ENCODE measurements at places on chromosomes 7 and 10.

GRCh38 chr10:92064506-92064905 is 140.9 kb downstream of the BTAF1 start:
- no peak for DNase-seq

DNA sequence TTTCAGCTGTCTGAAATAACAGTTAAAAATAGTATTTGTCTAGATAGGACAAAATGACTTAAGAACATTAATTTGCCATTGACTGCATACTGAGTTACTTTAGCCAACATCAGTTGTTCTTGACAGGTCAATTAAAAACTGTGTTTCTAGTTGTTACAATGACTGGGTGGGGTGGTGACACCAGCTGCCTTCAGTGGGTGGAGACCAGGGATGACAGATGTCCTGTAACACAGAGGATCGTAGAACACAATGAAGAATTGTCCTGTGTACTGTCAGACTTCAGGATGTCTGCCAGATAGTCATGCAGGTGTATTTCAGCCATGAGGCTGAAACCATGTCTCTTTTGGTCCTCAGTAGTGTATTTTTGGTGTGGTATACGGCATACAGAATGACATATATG is 24.4 kb downstream of the TRUB1 start:
- no peak for DNase-seq

DNA sequence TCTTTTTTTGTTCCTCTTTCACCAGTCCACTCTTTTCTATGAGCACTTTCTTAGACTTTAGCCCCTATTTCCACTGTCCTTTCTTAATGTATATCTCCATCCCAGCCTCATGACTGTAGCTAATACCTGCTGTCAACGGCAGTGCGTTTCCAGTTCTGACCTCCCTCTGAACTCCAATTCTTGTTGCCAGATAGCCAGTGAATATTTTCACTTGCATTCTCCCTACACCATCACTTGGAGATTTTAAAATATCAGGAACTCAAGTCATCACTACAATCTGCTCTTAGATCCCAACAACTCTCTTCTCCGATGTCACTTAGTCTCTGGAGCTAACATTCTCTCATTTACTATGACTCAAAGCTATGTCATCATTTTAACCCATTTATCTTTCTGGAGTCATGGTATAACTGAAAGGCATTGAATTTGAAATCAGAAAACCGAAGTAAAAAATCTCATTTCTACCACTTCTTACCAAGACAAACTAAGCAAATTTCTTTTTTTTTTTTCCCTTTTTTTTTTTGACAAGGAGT is 5.1 kb upstream of the SLC16A12 start:
- no peak for DNase-seq

DNA sequence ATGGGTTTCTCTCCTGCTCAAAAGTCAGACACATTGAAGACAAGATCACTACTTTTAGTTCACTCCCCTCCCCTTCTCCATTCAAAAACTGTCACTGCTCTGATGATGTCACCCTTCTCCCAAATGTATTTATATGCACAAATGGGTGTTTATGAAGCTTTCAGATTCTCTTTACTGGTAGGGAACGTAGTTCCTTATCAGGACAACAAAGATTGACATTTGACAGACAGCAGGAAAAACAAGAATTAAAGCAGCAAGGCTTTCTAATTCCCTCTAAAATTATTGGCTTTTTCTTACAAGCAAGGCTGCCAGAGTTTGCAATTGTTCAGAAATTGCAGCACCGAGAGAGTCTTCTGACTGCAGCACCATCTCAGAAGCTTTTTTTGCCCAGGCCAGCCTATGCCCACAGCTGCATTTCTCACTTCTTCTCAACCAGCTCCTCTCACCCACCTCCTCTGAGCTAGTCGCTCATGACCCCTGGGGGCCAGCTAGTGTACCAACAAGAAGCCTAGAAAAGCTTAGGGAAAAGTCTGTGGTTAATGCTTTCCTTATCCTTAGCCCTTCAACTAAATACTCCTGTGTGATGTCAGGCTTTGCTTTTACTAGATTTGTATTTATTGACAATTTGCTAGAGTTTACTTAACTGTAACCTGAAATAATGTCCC is 265.1 kb downstream of the HTR7 start:
- DNase-seq: peak; percentile 23

DNA sequence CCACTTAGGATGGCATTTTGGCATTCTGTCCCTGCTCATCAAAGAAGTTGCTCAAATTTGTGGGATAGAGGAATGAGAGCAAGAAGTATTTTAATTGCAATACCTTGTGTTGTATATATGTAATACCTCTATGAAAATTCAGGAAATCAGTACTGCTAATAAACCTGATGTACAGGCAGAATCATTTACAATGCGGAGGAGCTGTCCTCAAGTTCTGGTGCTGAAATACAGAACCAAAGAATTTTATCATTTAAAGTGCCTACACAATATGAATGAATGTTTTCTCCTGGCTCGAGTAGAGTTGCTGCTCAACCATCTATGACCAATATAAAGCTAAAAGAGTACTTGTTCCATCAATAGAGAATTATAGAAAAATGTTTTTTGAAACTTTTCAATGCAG is 305.8 kb downstream of the PLXNA4 start:
- DNase-seq: no peak

DNA sequence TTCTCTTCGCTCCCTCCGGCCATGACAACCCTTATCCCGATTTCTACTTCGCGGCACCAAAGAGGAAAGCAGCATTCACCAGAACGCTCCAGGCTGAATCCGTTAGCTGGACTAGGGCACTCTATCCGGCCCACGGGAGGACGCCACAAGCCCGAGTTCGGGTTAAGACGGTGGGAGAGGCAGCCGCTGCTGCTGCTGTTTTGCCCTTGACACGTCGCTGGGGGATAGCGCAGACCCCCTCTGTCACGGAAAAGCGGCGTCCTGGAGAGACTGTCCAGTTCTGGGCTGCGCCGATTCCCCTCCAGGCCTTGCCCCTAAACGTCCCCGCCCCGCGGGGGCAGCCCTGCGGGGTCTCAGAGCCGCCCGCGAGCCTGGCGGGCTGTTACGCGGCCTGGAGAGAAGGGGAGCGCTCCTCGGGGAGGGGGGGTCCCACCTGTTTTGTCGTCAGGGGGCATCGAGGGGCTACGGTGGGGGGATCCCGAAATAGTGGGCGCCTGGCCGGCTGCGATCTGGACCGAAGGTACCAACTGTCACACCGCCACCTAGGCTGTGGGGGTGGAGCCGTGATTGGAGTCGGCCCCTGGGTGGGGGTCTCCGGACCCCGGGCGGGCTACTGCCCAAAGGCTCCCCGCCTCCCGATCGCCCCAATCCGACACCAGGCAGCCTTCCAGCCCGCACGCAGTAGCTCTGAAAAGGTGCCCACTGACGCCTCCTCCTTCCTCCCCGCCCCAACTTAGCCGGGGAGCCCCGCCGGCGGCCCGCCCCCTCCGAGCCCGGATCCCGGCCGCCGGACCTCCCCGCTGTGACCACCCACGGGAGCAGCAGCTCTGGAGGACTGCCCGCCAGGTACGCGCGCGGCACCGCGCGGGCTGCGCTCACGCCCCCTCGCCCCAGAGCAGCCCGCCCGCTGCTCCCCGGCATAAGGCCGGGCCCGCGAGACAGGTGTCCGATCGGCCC is 772 bp downstream of the SGMS1 start:
- DNase-seq: no peak

DNA sequence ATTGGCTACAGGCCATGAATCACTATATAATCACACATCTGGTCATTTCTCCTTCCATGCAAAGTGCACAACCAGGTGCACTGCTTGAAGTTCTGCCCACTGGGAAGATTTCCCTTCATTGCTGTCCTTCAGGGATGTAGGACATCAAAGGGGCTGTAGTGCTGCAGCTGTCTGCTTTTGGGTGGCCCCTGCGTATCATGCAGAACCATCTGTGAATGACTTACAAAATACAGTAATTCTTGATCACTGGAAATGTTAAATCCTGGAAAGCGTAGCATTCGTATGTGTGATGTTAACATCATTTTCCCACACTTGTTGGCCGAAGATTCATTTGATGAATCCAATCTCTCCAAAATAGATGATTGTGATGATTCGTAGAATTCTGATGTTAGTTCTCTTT is 22.4 kb downstream of the AKR1C3 start:
- no peak for DNase-seq

Data from NCI-H446 treated with DMSO at 0.1 percent for 48 hours (cell line).